NCI-H524 (cell line): ENCODE measurements at places on chromosomes 12 and 14.

DNA sequence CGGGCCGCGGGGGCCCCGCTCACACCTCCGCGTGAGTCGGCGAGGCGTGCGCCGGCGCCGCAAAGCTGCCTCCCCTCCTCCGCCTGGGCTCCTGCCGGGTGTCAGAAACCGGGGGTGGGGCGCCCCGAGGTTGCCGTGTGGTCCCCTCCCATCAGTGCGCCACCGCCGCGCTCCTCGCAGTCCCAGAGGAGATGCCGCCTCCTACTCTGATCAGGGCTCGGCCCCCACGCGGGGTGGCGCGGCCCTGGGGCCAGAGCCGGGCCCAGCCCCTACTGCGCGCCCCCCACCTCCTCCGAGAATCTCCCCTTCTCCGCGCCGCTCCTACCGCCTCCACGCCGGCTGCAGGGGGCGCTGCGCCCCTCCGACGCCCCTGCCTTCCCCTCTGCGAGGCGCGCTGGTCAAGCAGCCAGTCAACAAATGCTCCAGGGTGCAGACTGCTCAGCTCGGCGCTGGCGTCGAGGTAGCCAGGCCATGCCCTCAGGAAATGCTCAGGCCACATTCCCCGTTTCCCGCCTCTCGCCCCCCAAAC, 467 bp upstream of the JAG2 start:
- DNase-seq: no peak

DNA sequence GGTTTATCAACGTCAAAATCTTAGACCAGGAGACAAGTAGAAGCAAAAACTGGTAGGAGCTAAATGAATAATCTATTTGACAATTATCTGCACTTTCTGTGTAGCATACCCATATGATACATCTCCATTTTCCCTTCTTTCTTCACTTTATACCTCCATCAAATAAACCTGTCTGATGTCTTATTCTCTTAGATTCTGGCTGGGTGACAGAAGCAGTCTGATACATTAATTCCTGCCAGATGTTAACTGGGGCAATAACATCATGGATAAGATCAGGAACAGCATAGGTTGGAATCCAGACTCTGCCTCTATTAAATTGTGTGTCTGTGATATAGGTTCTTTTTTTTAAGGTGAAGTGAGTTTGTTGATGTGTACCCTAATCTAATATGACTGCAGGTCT, 11.7 kb upstream of the RERG start:
- DNase-seq: no peak

DNA sequence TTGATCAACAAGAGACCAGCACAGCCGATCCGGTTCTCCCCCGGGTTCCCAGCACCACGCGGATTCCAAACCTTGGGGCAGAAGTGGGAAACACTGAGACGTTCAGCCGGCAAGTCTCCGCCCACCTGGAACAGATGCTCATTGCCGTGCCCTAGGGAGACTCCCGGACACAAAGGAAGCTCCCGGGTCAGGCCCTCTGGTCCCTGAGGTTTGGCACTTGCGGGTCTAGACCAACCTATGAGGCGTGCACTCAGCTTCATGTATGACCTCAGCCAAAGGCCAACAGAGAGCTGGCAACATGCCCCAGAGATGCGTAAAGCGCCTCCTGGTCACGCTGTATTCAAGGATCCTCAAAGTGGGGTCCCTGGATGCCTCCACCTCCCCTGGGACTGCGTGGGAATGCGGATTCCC, 2.5 kb downstream of the RIMBP2 start:
- DNase-seq: peak; percentile 73

DNA sequence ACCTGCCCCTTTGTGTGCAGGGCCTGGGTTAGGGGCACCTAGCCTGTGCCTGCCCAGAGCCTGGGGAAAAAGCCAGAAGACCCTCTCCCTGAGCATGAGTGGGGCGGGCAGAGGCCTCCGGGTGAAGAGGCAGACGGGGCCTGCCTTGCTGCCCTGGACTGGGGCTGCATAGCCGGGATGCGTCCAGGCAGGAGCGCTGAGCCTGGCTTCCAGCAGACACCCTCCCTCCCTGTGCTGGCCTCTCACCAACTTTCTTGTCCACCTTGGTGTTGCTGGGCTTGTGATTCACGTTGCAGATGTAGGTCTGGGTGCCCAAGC, 216.1 kb downstream of the TMEM121 start:
- DNase-seq: no peak

- no peak for DNase-seq
Observed at GRCh38 chr12:82740129-82741000, 53.7 kb downstream of the TMTC2 start.

GRCh38 chr12:131597333-131597732, 113.6 kb upstream of the SFSWAP start:
- DNase-seq: no peak
